ENCODE measurements at places on chromosomes 3 and 15. TPM values are rescaled to one million over a fixed set of nuclear protein-coding genes. Genes with fewer than 3 reads are reported as not detected.

The GOLGA8H gene
- not detected for total RNA-seq

DNA sequence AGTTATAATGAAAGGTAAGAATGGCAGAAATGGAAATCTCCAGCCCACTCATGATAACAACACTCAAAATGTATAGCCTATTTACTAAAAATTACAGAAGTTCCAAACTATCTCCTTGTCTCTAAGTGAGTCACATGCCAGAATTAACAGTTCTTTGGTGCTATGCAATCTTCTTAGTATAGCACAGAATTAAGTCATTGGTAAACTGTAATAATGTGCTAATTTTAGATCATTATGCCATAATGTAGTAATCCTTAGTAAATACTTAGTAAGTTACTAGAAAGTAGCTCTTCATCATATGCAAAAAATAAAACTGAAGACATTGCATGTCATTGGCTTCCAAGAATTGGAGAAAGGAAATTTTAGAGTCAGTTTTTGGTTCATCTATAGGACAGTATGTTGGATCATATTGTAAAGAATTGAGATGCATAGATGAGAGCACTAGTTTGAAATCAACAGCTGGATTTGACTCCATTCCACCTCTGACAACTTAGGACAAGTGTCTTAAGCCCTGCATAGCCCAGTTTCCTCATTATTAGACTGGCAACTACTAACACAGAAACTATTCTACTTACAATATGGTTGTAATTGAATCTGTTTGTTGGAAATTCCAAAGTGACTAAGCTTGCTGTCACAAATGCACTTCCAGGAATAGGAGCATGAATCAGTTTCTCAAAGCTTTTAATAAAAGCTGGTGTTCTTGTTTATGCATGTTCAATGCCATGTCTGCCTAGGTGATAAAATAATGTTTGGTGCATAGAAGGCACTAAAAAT, 40.1 kb upstream of the CD47 start:
- peak; percentile 96 for DNase-seq

The TMCO5A gene
- not detected for total RNA-seq

GRCh38 chr3:17175187-17175807, 290.5 kb downstream of the PLCL2 start:
- DNase-seq = peak; percentile 80

GRCh38 chr3:31840252-31840651, 140.8 kb downstream of the OSBPL10 start:
- no peak for DNase-seq

The WDR93 gene
- not detected for total RNA-seq

DNA sequence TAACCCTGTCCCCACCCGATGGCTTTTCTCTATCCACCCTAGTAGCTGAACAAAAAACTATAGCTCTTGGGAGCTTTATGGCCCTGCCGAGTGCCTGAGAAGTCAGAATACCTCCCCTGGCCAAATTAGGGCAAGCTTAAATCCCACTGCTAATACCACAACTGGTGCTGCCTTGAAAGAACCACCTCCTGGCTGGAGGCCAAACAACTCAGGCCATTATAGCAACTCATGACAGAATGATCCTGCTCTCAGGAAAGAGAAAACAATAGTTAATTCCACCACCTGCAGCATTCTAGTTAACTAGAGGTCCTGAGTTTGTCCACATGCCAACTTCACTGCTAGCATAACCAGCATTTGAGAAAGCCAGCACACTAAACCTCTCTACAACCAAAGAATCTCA, 123.2 kb downstream of the RTP4 start:
- no peak for DNase-seq

DNA sequence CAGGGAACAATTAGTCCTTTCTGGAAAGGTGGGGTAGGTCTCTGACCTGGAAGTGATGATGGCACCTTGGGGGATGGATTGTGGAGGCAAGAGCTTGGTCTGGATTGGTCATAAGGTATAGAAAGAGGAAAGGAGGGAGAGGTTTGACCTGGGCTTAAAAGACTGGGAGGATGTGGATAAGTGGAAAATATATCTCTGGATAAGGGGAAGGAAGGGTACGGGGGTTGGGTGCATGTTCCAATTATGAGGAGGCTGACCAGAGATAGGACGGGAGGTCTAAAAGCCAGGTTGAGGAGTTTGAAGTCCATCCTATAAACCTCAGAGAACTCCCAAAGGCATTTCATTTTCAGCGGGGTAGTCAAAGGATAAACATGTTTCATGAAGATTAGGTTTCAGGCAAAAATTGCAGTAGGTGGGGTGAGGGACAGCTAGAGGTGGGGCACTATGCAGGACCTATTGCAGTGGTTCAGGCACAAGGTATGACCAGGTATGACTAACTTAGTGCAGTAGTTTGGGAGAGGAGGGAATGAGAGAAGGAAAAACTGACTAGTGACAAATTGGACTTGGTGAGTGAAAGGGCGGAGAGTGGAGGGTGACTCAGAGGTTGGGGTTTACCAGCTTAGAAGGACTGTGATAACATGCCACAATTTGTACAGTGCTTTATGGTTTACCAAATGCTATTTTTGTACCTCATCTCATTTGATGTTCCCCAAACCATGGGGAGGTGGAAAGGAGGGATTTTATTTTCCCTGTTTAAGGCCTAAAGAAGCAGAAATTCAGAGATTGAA, 10.7 kb downstream of the PDE8A start:
- DNase-seq = peak; percentile 87

DNA sequence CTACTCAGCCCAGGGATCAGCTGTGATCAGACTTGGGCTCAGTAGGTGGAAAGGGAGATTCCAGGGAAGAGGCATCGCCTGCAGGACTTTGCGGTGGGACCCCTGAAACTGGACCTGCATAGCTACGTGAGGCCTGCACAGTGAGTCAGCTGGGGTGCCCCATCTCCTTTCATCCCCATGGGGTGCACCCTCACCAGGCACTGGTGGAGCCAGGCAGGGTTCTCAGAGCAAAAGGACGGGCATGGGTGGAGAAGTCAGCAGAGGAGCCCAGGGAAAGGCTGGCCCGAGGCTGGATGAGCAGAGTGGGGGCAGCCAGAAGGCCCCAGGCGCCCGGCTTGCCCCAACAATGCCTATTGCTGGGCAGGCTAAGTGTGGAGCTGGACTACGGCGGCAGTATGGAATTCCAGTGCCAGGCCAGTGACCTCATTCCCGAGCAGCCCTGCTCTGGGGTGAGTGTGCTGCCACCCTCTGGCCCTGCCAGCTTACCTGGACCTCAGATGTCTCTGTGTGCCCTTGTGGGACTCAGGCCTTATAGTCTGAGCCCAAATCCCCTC, 19.7 kb downstream of the ACAA1 start:
- DNase-seq = no peak

GRCh38 chr3:36557708-36558421, 177.6 kb downstream of the STAC start:
- DNase-seq = no peak

GRCh38 chr3:197782230-197782629, 8.8 kb upstream of the LRCH3 start:
- no peak for DNase-seq

DNA sequence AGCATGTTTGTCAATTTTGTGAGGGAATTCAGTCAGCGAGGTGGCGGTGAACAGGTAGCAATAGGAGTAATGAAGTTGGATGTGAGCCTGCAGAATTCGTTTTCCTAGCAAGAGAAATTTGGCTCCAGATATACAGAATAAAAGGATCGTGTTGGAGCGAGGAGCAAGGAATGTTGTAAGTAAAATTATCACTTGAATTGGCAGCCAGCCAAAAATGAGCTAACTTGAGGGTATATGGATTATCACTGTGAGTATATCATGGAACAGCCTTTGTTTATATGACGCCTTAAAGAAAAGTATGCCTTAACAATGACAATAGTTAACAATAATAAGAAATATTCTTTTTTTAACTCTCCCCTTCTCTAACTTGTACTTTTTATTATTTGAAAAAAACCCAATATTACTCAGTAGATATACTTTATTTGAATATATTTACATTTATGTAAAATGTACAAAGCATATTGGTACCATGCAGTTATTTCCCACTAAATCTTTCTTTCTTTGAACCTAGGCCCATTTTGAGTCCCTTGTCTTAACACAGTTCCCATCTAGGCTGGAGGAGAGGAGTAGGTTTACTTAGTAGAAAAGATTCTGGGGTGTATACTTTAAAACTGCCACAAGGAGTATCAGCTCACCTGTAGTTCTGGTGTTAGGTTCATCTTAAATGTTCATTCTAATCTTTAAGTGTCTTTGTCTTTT, 29.3 kb downstream of the EPHA6 start:
- no peak for DNase-seq

The AHSG gene
- not detected for total RNA-seq

- DNase-seq = no peak
Measured at GRCh38 chr3:10004506-10004905, 17.9 kb upstream of the EMC3 start.

The GOLGA8N gene
- total RNA-seq = 0.83 TPM

DNA sequence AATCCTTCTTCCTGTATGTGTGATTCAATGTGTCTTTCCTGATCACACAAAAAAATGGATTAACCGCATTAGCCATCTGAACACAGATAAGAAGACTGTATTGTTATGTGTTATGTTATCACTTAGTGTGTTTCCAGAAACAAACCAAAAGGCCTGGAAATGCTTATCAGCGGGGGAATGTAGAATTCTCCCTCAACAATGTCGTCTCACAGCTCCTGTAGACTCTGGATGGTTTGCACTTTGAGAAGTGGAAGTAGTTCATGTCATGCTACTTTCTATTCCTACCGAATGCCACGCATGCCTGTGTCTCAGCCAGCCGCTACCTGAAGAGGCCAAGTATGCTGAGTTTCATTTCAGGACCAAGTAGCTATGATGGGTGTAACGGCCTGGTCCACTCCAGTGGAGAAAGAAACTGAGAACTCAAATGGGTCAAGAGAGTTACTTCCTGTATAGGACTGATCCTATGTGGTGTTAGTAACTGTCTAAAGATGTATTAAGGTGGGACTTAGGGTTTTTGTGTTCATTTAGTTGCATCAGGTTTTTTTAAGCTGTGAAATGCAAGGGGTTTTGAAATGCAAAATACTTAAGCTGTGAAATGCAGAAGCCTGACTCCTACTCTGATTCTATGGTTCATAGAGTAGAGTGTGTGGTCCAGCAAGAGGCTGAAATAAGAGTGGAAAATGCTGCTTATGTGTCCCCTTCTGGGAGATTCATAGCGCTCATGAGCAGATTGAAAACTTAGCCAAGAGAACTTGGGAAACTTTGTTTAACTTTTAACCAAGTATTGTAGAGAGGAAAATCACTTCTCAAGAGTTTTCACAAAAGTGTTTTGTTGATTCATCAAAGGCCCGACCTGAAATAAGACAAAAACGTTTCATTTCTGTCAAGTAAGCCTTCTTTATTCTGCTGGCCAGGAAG, 118.5 kb upstream of the LMOD3 start:
- DNase-seq = no peak

DNA sequence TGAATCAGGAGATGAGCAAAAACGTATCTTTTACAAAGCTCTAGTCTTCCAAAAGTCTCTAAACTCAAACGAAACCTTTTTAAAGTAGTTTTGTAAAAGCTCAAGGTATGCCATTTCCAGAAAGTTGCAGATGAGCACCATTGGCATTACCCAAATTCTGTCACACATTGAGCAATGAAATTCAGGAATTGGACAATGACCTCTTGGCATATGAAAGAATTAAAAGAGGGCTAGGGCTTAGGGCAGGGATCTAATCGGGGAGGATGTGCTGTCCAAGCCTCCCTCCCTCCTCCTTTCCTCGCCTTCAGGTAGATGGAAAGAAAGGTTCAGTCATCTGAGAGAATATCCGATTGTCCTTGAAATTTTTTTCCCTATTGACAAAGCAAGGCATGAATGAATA, 133.1 kb upstream of the CPNE4 start:
- no peak for DNase-seq

- DNase-seq = no peak
Measured at GRCh38 chr15:96736384-96736783, 405.9 kb downstream of the NR2F2 start.

DNA sequence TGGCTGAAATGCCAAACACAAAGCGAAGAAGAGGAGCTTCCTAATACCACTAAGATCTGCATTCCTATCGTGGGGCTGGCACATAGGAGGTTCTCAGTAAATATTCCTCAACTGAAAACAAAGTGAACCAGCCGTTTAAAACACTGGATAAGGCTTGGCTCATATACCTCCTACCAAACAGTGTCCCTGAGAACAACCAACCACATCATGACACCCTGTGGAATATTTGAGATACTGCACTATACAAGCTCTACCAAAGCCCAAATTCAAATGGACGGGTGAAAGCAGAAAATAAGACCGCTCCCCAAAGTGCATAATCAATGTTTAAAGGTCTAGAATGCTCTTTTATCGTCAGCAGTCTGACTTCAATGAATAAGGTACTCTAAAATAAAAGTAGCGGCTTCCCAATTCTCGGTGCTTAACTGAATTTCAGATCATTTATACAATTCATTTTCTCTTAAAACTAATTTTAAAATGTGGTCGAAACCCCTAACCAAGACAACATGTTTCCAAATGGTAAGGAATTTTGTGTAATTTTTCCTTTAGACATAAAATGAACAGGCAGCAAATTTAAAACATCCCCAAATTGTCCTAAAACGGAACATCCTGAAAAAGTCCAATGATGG, 425.8 kb downstream of the ERC2 start:
- DNase-seq = peak; percentile 61

The EIF4G1 gene
- 225 TPM for total RNA-seq

DNA sequence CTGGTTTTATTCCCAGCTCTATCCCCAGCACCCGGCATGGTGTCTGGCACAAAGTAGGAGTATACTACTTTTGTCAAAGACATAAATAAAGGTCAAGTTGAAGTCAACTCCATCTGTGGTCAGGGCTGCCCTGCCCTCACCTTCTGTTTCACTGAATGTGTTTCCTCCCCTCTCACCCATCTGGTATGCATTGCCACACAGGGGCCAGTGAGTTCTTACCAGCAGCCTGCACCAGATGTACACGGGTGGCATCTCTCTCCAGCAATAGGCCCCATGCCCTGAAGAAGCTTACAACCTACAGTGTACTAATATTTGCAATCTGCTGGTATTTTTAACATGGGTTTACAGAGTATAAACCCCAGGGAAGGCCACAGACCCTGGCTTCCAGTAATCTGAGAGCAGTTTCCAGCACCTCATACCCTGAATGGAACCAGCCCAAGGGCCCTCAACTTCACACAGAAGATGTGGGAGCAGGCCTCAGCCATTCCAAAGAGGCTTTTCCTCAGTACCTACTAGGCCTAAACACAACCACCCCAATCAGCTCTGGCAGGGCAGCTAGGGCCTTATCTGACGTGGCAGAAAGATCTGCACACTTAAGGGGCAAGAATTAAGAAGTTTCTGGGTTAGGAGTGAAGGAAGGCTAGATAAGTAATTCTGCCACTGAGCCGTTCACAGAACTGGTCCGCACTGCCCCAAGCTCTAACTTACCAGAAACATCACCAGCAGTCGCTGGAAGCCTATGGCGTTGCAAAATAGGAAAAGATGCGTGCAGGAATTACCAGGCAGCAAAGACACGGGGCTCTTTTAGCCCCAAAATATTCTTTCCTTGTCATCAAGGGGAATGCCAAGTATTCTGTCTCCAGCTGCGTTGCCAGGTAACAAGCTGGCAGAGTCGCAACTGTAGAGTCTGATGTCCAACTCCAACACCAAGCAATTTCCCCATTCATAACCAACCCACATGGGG, 2.1 kb downstream of the IDH2 start:
- DNase-seq = peak; percentile 53

GRCh38 chr15:96893159-96893906, 562.8 kb downstream of the NR2F2 start:
- no peak for DNase-seq

The ATP13A5 gene
- not detected for total RNA-seq

The SPG11 gene
- total RNA-seq = 32.6 TPM

The SPESP1 gene
- total RNA-seq = 3.0 TPM
